ENCODE measurements at places on chromosomes 7 and 10. TPM values are rescaled to one million over a fixed set of nuclear protein-coding genes. Genes with fewer than 3 reads are reported as not detected.

DNA sequence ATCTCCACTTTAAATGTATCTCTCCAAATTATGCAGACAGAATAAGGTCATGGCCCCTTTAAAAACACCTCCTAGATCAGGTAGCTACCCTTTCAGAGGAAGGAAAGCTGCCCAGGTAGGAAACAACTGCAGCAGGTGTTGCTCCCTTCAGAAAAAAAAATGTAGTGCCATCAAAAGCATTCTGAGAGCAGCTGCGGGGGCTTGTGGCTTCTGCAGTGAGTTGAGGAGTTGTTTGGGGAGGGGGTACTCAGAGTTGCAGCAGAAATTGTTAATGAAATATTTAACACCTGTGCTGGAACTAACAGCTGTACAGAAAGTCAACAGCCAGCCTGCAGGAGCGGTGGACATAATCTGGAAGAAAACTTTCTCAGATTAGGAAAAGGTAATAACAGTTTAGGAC is 24.0 kb downstream of the CDHR3 start:
- DNase-seq: no peak

DNA sequence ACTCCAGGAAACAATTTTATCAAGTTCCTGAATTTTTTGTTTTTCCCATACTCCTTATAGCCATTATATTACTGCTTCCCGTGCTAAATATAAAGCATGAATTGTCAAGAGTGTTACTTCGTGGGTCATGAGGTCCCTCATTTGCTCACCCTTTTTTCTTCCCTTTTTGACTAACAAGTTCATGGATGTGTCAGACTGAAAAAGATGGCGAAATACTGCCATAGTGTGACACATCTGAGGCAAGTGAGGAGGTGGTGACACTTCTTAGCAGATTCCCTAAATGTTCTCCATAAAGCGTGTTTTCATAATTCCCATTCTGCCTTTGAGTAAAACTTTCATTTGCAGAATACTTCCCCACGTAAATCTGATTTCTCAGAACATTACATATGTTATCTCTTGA is 269.6 kb upstream of the FZD1 start:
- no peak for DNase-seq

DNA sequence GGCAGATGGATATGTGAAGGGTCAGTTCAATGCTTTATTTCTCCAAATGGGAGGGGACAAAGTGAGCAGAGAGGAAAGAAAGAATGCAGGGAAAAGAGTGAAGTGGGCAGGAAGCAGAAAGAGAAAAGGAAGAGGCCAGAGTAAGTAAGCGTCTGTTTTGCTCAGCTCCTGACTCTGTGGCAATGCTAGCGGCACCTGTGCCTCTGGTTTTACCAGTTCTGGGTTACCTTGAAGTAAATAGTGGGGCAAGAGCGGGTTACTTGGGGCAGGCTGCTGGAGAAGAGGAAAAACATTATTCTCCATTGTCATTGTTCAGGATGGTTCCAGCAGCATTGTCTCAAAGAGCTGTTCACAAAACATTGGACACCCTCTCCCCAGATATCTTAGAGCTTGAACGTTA is 1.9 kb downstream of the TAS2R40 start:
- no peak for DNase-seq

DNA sequence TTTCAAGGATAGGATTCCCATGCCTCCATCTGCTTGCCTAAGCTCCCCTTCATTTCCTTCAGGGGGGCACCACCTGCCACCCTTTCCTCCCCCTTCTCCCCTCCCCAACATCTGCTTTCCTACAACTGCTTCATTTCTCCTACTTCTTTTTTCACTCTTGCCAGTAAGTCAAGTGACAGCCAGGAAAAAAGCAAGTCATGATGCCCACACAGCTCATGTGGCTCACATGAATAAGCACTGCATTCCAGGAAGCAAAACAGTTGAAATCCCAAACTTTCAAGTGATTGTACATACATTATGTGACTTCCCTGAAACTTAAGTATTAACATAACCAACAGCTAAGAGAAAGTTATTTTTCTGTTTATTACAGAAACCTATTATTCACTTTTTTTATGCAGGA is 78.6 kb downstream of the TNS3 start:
- no peak for DNase-seq

GRCh38 chr10:98623176-98623575 is 176.4 kb upstream of the HPS1 start:
- no peak for DNase-seq

Gene CNPY1
- total RNA-seq: not detected

Gene CFAP46
- total RNA-seq: 0.39 TPM

DNA sequence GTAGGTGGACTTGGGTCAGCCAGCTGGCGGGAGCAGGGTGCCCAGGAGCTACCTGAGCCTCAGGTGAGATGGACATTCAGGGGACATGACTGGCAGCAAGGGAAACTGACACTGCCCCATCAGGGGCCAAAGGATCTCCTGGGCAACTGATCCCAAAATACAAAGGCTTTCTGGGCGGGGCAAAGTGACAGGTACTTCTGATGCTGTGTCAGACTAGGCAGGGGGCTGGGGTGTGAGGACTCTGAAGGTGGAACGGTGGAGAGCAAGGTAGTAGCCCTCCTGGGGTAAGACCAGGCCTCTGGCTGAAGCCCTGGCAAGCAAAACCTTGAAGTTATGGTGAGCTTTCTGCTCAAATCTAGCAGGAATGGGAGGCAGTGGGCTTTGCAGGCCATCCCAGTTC is 4.4 kb downstream of the OPN4 start:
- DNase-seq: no peak

DNA sequence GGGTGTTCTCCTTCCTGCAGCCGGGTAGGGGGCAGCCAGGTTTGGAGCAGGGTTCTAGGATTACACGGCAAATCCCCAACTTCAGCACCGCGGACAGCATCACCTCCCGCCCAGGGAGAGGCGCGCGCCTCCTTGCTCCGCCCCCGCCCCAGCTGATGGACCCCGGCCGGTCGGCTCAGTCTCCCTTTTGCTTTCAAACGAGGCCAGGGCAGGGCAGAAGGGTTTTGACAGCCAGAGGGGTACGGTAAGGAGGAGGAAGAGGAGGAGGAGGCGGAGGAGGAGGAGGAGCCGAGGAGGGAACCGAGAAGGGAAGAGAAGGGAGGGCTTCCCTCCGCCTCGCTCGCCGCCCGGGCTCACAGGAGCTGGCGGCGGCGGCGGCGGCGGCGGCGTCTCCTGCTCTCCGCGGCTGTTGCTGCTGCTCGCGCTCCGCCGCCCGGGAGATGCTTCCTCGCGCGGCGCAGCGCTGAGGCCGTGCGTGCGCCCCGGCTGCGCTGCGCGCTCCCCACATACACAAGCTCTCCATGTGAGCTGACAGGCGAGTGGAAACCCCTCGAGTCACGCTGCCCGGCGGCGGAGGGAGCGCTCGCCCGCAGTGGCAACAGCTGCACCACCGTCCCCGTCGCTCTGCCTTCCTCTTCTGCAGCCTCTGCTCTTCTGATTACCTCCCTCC is 615 bp upstream of the CNTNAP2 start:
- DNase-seq: no peak

GRCh38 chr7:28840592-28840995 is 117.5 kb downstream of the TRIL start:
- no peak for DNase-seq

DNA sequence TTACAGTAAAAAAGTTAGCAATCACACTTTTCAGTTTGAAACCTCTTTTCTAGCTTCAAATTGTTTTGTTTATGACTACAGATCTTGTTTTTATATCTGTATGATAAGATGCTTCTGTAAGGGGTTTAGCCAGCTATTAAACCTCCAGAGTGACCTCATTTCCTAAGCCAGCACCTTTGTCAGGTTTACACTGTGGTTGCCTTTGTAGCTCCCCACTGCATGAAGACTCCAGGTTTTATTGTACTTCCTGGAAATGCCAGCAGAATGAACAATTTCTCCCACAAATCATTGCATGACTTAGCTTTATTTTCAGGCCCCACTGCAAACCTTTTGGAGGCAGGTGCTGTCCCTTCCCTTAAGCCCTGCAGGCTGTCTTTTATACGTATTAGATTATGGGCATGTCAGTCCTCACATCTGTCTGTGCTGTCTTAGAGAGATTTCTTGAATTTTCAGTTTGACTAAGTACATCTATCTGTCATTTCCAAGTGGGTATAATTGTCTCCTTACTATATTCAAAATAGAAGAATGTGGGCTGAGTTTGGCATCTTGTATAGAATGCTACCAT is 8.2 kb upstream of the AGR3 start:
- DNase-seq: no peak

Gene ICA1
- total RNA-seq: 4.1 TPM

DNA sequence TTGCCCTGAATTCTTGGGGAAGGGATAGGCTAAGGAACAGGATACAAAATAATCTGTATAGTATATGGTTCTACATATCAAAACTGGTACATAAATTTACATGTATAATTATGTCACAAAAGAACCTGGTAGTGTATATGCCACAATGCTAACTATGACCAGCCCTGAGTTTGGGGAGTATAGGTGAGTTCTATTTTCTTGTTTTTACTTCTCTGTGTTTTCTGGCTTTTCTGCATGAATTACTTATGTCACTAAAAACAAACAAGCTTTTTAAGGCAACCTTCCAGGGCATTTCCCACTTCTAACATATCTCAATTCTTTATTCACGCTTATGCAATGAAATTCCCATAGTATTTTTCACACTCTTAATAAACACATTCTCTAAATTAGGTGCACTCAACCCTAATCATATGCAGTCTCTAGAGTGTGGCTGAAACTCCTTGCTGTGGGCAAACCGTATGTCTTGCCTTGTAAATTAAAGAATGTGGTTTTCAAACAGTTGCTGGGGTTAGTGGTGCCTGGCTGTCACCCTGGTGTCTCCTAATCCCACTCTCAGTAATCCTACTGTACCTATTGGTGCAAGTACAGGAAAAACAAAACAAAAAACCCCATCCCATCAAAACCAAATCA is 14.0 kb upstream of the INSIG1 start:
- DNase-seq: no peak

DNA sequence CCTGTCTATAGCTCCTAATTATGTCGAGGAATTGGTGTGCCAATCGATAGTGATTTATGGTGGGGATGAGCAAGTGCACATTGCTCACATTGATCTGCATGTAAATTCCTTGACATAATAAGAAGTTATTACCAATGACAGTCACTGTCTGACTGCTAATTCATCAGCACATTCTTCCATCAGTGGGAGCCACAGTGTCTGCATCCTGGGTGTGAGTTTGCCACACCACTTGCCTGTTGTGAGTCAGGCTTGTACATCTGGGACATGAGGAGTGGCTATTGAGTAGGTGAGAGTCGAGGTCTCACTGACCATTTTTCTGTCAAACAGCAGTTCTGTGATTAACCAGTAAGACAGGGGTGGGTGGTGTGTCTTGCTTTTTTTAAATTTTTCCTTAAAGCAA is 263.4 kb downstream of the LRMDA start:
- peak; percentile 39 for DNase-seq

Gene TMEM254
- total RNA-seq: 8.3 TPM

- no peak for DNase-seq
Observed at GRCh38 chr10:123270806-123271205, 116.6 kb downstream of the BUB3 start.

DNA sequence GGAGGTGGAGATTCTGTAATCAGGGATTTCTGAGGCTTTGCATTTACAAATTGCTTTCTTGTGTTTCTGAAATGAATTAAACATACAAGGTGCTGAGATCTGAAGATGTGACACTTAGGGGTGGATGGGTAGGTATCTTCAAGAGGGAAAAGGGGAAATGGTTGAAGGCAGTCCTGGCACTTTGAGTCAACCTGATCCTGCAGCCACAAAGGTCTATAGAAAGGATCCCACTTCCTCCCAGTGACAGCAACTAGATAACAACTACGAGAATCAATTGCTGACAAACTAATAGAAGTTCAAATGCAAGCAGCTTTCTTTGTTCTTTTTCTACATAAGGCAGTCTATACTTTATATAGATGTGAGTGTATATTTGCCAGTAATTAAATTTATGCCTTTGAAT is 553.3 kb downstream of the MDFIC start:
- DNase-seq: no peak

- DNase-seq: no peak
Observed at GRCh38 chr10:93412801-93413200, 69.3 kb downstream of the MYOF start.

GRCh38 chr10:116660860-116661259 is 40.1 kb downstream of the PNLIPRP2 start:
- DNase-seq: peak; percentile 55

DNA sequence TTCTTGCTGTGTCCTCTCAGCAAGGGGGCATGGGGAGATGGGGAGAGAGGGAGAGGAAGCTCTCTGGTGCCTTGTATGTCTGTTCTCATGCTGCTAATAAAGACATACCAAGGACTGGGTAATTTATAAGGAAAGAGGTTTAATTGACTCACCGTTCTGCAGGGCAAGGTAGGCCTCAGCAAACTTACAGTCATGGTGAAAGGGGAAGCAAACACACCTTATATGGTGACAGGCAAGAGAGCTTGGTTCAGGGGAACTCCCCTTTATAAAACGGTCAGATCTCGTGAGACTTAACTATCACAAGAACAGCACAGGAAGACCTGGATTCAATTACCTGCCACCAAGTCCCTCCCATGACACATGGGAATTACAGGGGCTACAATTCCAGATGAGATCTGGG is 464.7 kb upstream of the CELF2 start:
- no peak for DNase-seq

- no peak for DNase-seq
Observed at GRCh38 chr7:147759327-147759943, 831.1 kb upstream of the C7orf33 start.

DNA sequence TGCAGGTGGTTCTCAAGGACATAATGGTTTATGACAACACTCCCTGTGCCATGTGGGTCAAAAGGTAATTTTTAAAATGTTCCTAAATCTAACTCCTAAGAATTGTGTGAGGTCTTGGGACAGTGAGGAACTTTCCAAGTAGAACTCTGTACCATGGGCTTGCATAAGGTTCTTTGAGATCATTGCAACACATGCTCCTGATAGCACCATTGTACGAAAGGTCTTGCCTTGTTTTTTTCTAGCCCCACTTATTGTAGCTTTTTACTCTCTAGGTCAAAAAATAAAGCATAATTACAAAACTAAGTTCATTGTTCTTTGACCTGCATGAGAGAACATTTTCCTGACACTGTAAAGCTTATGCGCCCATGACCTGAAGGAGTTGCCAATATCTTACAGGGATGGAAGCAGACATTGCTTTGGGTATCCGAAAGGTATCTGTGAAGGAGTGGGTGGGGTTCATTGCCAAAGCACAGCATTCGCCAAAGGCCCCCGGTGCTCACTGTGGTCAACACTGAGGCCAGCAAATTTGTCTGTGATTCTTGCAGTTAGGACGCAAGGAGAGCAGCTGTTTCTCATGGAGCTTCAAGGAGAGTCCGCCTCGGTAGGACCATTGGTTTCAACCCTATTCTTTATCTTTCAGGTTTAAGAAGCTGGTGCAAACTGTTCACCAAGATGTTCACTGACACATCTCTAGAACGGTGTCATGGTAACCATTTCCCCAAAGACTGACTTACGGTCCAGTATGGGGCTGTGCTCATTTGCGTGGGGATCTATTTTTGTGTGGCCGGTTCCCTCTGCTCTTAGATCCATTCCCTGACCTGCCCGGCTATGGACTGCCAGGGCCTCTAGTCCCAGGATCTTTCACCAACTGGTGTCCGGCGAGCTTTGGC is 7.6 kb upstream of the PRKAG2 start:
- DNase-seq: no peak

All from esophagus muscularis mucosa (tissue), 4 donors.